ENCODE measurements at places on chromosomes 16 and 17.

GRCh38 chr17:7721612-7722011 lies 4.1 kb downstream of the DNAH2 start:
- no peak for DNase-seq

- peak; percentile 46 for DNase-seq
Measured at GRCh38 chr16:67884-68789, 4.3 kb downstream of the RHBDF1 start.

GRCh38 chr17:40952661-40953060 lies 14.1 kb downstream of the KRT39 start:
- no peak for DNase-seq

DNA sequence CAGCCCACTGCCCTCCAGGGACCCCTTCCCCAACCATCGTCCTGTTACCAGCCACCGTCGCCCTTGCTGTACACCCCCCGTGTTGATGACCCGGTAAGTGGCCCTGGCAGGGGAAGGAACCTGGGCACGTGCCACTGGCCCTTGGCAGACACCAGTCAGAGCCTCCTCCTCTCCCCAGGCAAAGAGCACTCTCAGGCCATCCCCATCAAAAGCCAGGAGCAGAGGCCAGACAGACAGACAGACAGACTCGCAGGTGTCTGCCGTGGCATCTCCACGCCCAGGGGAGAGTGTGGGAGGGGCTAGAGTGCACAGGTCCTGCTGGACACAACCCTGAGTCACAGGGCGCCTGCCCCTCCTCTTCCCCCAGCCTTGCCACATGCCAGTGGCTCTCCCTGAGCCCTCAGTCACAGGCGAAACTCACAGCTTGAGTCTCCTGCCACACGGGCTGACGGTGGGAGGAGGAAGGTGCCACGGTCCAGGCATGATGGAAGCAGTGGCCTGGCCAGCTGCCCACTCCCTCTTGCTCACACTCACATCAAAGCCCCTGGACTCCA lies 7.8 kb downstream of the CLCN7 start:
- no peak for DNase-seq

- DNase-seq: no peak
Measured at GRCh38 chr17:71067669-71068407, 898.5 kb downstream of the KCNJ2 start.

- DNase-seq: no peak
Measured at GRCh38 chr17:17675925-17676534, 5.2 kb upstream of the RAI1 start.

- DNase-seq: no peak
Measured at GRCh38 chr17:67171560-67171959, 73.4 kb downstream of the HELZ start.

DNA sequence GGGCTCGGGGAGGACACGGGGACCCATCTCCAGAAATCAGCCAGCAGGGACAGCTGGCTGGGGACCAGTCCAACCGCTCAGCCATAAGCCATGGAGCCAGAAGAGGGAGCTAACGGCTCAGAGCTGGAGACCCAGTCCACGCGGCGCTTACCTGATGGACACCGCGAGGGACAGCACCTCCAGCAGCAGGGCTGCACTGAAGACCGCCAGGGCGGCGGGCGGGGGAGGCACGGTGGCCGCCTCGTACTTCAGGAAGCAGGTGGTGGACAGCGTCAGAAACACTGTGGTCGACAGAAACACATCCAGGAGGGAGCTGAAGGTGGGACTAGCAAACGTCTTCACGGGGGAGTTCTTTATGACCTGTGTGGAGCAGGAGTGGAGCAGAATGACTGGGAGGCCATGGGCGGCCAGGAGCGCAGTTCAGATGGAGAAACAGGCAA lies 102.6 kb upstream of the CREBBP start:
- peak; percentile 41 for DNase-seq

GRCh38 chr17:47184681-47185080 lies 4.4 kb downstream of the CDC27 start:
- no peak for DNase-seq

DNA sequence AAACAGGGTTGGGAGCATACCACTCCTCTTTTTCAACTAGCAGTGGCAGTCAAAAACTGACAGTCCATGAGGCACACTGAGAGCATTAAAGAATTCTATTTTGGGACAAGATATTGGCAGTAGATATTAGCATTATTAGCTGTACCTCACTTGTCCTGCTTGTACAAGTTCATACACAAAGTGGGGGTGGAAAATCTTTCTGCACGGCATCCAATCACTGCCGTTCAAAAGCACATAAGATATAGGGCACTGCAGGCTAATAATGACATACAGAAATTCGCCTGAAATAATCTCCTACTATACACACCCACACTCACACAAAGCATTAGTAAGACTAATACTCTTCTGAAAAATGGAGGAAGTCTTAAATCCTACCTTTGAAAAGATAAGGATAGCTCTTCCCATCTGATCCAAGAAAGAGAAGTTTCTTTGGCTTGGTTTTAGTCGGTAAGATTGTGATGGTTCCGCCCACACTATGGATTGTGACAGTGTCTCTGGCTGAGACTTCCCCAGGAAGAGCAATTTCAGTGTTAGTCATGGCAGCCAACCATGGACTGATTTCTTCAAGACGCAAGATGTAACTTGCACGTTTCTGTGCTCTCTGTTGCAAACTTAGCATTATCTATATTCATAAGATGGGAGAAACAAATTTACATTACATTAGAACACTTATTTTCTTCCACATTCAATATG lies 40.6 kb upstream of the ARL6IP1 start:
- DNase-seq: no peak

DNA sequence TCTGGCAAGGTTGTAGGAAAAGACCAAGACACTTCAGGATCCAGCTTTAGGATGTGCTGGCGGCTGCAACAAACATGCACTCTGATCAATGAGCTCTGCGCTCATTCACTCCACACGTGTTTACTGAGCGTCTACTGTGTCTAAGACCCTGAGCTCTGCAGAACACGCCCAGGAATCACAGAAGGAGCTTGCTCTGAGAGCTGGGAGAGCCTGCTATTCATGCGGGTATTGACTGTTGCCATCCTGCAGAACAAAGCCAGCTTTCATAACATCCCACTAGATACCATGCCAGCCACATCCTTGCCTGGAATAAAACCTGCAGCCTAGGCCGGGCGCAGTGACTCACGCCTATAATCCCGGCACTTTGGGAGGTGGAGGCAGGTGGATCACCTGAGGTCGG lies 44.1 kb downstream of the NXN start:
- peak; percentile 64 for DNase-seq

All from pons (tissue), 1 donor.